ENCODE measurements at places on chromosomes 3 and 15.
A peak's percentile ranks its signal among the peaks of the same experiment; 100 is the strongest.

GRCh38 chr15:76337059-76337695 is 604 bp downstream of the ISL2 start:
- no peak for DNase-seq

GRCh38 chr3:25419251-25419650 is 8.8 kb upstream of the RARB start:
- DNase-seq: no peak

GRCh38 chr15:28182216-28182615 is 83.1 kb upstream of the OCA2 start:
- no peak for DNase-seq

DNA sequence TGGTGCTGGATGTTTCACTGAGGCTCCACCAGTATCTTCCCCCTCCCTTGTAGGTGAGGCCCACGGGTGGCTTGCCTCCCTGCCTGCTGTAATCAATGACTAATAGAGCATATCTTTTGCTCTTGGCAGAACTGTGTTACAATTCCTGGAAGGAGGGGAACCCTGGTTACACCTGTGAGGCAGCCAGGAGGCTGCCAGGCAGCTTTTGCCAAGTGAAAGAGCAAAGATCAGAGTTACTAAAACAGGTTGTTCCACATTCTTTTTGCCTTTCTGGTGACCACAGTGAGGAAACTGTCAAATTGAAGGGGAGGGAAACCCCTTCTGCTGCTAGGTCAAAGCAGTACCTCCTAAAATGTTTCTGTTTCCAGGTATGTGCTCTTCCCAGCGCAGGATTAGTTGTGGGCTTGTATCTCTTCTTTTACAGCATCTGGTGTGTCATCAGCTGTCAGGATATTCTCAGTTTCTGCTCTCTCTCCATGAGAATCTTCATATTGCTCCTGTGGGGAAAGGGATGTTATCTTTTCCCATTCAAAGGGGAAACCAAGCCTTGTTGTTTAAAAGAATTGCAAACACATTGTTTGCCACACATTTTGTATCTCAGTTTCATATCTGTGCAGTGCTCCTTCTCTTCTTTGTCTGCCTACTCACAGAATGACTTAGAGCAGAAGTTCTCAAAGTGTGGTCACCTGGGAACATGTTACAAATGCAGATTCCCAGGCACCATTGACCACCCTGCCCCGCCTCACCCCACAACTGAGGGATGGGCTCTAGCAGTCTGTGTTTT is 137.4 kb upstream of the UMPS start:
- no peak for DNase-seq

DNA sequence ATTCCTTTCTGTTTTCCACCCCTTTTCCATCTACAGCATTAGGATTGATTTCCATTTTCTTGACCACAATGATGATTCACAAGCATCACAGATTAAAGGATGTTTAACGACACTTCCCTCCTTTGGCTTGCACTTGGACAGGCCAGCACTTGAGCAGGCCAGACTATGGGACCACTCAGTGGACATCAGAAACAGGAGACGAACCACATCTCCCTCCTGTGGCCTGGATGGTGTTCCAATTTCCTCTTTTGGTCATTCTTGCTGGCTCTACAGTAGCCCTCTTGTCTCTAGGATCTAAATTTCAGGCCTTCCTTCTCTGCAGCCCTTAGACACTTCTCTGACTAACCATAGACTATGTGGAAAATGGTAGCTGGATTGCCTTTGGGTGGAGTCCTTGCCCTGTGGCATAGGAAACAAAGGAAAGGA is 78.8 kb upstream of the BOC start:
- DNase-seq: no peak

DNA sequence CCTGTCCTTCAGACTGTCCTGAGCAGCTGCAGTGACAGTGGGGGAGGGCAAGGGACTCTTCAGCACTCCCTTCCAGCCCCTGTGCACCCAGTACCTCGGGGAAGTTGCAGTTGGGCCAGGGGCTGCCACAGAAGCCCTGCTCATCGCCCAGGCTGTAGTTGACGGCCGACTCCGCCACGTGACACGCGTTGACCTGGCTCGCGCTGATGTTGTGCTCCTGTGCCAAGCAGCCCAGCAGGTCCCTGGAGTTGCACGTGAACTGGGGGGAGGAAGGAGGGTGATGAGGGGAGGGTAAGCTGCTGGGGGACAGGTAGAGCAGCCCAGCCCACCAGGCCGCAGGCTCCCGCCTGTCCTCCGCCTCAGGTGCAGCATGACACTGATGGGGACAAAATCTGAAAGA is 101.2 kb downstream of the SEC22A start:
- no peak for DNase-seq

DNA sequence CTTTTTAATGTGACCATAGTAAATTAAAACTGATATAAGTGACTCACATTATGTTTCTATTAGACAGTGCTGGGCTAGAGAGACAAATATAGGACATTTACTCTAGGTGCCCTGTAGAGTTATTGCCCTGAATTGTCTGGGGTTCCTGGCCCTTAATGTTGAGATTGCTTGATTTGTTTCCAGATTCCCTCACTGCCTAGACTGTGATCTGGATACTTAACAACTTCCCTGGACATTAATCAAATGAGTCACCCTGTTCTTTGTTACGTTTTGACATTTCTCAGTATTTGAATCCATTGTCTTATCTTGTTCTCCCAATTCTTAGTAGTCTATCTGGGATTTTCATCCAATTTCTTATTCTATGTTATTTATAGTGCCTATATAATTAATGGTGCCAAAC is 65.8 kb downstream of the DTWD1 start:
- DNase-seq: no peak

- no peak for DNase-seq
These were observed 83.9 kb downstream of the CD47 start for GRCh38 chr3:108006881-108007331.

- DNase-seq: no peak
These were observed 174.0 kb upstream of the TP63 start for GRCh38 chr3:189457201-189457607.

- DNase-seq: no peak
These were observed 246.5 kb downstream of the PTPRG start for GRCh38 chr3:61807865-61808276.

GRCh38 chr3:125349556-125350165 is 25.5 kb downstream of the ZNF148 start:
- no peak for DNase-seq

DNA sequence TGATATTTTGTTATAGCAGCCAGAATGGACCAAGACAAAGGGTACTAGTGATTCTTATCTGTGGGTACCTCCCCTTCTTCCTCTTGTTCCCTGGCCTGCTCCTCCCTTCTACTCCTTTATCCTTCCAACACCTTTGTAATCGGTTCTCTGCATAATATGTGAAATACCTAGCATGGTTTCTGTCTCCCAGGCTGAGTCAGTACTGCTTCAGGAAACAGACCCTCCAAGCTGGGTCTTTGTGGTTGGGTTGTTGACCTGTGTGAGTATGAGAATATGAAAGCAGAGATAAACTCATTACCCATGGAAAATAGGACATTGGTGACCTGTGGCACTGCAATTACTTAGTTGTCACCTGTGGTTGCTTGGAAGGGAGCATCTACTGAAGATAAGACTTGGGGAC is 69.3 kb upstream of the KLF13 start:
- DNase-seq: no peak

DNA sequence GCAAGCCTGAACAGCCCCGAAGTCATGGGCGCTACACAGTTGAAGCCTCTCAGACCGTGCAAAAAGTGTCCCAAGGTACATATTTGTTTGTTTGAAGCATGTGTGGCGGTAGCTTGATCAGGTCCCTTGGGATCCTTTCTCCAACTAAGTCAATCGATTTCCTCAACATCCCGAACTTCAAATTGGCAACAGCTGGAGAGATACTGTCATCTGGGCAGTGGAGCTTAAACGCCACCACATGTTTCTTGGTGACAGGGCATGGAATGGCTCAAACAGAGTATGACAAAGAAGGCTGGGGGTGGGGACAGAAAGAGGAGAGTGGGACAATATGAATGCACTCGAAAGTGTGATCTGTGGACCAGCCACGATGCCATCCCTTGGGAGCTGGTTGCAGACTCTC is 84.9 kb upstream of the PSMD6 start:
- no peak for DNase-seq

DNA sequence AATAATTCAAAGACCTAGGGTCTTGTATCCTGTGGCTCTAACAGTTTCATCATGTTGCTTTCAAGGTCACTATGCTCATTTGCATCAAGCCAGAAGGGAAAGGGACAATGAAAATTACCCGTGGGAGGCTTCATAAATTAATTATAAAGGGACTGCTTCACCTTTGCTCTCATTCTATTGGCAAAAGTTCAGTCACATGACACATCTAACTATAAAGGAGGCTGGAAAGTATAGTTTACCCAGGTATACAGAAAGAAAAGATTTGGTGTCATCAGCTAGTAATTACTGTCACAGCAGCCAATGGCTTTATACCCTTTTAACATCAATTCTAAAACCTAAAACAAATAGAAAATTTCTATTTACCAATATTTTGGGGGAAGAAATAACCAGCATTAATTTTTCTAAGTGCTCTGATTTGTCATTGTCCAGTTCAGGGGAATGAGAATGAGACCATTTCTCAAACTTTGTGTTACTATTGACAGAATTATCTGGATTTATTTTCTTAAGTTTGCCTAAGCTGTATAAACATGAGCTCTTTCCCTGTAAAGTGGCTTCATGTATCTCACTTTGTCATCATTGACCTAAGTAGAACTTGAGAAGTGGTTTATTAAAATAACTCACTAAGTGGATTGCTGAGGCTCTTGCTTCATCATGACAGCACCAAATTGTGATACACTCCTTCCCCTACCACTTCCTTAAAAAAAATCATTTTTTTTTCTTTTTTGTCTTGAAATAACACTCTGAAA is 257.7 kb upstream of the PEX5L start:
- peak; percentile 39 for DNase-seq

DNA sequence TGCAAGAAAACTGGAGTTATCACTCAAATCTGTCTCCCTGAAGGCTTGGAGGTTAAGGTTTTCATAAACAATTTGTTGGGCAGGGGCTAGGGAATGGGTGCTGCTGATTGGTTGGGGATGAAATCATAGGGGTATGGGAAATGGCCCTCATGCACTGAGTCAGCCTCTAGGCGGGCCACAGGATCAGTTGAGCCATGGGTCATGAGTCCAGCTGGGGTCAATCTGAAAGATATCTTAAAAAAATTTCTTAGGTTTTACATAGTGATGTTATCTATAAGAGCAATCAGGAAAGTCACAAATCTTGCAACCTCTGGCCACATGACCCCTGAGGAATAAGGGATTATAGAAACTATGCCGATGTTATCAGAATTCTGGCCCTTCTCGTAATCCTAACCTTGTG is 491.7 kb downstream of the ZIC1 start:
- no peak for DNase-seq

DNA sequence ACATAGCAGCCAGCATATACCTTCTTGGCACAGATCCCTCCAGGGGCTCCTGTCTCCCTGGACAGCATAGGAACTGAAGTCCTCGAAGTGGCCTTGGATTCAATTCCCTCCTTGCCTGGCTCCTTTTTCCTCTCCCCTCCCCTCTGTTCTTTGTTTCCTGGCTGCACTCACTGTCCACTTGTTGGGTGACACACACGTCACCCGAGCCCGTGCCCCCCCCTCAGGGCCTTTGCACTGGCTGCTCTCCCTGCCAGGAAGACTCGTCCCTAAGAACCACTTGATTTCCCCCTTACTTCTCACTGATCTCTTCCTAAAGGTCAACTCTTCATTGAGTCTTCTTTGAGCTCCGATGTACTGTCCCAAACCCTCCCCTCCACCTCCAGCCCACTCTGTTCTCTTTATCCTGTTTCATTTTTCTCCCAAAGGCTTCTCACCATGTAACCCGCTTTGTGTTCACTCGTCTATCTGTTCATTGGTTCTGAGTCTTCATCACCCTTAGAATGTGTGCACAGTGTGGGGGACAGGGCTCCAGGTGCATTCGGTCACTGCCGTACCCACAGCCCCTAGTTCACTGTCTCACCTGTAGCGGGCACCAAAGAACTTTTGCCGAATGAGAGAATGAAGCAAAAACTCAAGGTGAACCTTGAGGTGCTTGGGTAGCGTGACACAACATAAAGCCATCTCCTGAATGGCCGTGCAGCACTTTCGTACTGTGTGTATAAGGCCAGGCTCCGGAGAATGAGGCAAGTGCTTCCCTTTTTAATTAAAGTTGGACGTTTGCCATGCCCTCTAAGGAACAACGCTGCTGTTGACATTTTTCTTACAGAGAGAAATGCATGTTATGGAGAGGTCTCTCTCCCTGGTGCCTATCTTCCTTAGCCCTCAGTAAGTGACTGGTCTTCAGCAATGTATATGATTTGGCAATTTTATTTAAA is 74.0 kb downstream of the CHRNA7 start:
- DNase-seq: no peak

- DNase-seq: no peak
These were observed 12.4 kb downstream of the KLF13 start for GRCh38 chr15:31338879-31339557.

- DNase-seq: no peak
These were observed 24.7 kb downstream of the TUSC7 start for GRCh38 chr3:116734243-116734642.

DNA sequence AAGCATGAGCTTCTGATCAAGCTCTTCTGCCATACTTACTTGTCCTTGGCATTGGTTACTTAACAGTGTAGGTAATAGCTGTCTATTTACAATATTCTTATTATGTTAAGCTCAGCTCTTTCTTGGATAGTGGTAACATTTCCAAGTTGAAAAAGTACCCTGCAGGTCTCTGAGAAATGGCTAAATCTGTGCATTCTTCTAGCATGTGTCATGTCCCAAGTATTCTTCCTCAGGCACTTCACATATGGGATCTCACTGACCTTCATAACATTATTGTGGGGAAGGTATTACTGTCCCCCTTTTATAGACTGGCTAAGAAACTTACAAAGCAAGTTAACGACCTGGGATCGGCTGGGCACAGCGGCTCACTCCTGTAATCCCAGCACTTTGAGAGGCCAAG is 236.1 kb downstream of the RORA start:
- no peak for DNase-seq

GRCh38 chr3:88767746-88768145 is 339.7 kb upstream of the EPHA3 start:
- DNase-seq: no peak

GRCh38 chr3:113264283-113265131 is 53.1 kb downstream of the BOC start:
- no peak for DNase-seq

GRCh38 chr3:16704941-16705340 is 99.7 kb upstream of the DAZL start:
- DNase-seq: peak; percentile 22

- no peak for DNase-seq
These were observed 121.0 kb downstream of the GREM1 start for GRCh38 chr15:32838820-32839219.

GRCh38 chr15:92693691-92694331 is 38.2 kb upstream of the FAM174B start:
- peak; percentile 25 for DNase-seq

DNA sequence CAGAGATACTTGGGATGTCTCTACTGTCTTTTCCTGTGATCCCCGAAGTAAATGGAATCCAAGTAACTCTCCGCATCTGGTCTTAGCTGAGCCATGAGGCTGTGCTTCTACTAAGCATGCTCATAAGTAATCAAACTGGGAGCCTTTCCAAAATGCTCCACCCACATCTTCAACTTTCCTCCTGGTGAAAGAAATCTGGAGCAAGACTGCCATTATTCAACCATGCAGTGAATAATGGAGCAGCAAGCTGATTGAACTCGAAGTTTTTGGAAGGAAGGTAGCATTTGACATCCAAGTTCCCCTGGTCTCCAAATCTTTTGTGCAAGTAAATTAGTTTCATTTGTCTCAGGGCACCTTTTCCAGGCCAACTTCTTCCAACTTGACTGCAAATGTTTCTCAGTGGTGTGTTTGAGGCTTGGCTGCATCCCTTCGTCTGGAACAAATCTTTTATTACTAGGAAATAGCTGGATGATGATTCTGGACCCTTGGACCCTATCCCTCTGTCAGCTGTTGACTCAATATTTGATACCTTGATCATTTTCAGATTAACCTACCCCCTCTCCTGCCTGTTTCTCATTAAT is 19.4 kb downstream of the GXYLT2 start:
- no peak for DNase-seq

Measured in AML-193 (cell line).